ENCODE measurements at places on chromosomes 11 and 22. TPM values are rescaled to one million over a fixed set of nuclear protein-coding genes. Genes with fewer than 3 reads are reported as not detected.
A peak's percentile ranks its signal among the peaks of the same experiment; 100 is the strongest.

DNA sequence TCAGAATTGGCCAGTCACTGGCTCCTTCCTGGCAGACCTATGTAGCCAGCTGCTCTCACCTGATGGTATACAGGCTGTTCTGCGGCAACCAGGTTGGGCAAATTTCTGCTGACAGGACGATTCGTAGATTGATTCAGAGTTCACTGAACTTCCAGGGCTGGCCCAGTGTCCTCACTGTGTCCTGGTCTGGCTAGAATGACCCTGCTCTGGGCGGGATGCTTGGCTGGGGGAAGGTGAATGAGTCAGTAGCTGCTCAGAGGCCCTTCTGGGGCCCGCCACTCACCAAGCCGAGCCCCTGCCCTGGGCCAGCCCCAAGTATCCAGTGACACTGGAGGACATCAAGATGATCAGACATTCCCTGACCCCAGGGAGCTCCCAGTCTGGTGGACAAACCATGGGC, 62.9 kb upstream of the WNT11 start:
- no peaks in the 10 kb centered on the region for H3K36me3 ChIP-seq
- no peak for DNase-seq
- no peak overlapping the region for H3K4me3 ChIP-seq
- no peak overlapping the region for H3K27ac ChIP-seq
- peaks cover 2% of the 10 kb centered on the region for H3K27me3 ChIP-seq

- H3K27ac ChIP-seq, result no peak overlapping the region
- DNase-seq, result no peak
- H3K27me3 ChIP-seq, result no peaks in the 10 kb centered on the region
- no peak overlapping the region for H3K4me3 ChIP-seq
- no peaks in the 10 kb centered on the region for H3K4me1 ChIP-seq
- H3K36me3 ChIP-seq, result no peaks in the 10 kb centered on the region
Observed at GRCh38 chr22:49626361-49627216, 201.1 kb downstream of the BRD1 start.

DNA sequence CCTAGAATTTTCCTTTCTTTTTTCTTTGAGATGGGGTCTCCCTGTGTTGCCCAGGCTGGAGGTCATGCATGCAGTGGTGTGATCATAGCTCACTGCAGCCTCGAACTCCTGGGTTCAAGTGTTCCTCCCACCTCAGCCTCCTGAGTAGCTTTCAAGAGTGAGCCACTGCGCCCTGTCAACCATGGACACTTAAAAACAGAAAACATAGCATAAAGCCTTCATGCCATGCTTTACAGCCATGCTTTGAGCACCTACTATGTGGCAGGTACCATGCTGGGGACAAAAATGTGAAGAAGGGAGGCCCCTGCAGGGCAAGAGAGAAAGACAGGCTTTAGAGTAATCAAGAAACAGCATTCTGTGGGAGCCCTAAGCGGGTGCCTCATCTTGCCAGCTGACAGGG, 13.7 kb upstream of the GNB1L start:
- no peak overlapping the region for H3K4me3 ChIP-seq
- H3K27me3 ChIP-seq, result no peaks in the 10 kb centered on the region
- no peak for DNase-seq
- H3K27ac ChIP-seq, result no peak overlapping the region
- peaks cover 1% of the 10 kb centered on the region for H3K36me3 ChIP-seq

- H3K4me3 ChIP-seq, result peak overlapping the region; percentile 90
- peaks cover 35% of the 10 kb centered on the region for H3K4me1 ChIP-seq
- H3K36me3 ChIP-seq, result peaks cover 2% of the 10 kb centered on the region
- DNase-seq, result no peak
Observed at GRCh38 chr11:63683133-63683991, 2.1 kb downstream of the RTN3 start.

DNA sequence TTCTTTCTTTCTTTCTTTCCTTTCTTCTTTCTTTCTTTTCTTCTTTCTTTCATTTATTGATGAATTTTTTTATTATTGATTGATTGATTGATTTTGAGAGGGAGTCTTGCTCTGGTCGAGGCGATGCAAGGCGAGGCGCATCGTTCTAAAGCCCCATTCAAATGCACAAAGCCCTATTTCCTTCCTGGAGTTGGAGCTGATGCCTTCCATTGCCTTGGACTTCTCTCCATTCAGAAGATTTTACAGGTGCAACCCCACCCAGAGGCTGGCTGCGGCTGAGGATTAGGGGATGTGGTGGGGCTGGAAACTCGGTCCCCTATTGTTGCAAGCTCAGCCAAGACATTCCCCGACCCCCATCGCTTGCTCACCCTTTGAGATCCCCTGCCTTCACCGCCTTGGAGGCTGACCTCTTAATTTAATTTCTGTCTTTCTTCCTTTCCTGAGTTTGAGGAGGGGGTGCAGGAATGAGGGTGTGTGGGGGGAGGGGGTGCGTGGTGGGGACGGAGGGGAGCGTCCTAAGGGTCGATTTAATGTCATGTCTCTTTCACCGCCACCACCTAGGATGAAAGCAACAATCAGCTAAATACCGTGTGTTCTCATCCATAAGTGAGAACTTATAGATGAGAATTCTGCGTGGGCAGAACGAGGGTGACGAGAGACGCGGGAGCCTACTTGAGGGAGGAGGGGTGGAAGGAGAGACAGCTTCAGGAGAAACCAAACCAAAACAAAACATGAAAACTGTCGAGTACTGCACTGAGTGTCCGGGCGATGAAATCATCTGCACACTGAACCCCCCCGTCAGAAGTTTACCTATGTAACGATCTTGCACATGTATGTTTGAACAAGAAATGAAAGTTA, 3913.9 kb upstream of the OR11H1 start:
- H3K36me3 ChIP-seq, result peaks cover 15% of the 10 kb centered on the region
- H3K27me3 ChIP-seq, result no peaks in the 10 kb centered on the region
- no peak for DNase-seq
- H3K27ac ChIP-seq, result no peak overlapping the region
- H3K4me1 ChIP-seq, result no peaks in the 10 kb centered on the region
- no peak overlapping the region for H3K4me3 ChIP-seq

GRCh38 chr11:115716601-115717529, 212.7 kb upstream of the CADM1 start:
- H3K36me3 ChIP-seq, result no peaks in the 10 kb centered on the region
- H3K4me1 ChIP-seq, result no peaks in the 10 kb centered on the region
- H3K4me3 ChIP-seq, result no peak overlapping the region
- H3K27ac ChIP-seq, result no peak overlapping the region
- no peak for DNase-seq
- no peaks in the 10 kb centered on the region for H3K27me3 ChIP-seq

DNA sequence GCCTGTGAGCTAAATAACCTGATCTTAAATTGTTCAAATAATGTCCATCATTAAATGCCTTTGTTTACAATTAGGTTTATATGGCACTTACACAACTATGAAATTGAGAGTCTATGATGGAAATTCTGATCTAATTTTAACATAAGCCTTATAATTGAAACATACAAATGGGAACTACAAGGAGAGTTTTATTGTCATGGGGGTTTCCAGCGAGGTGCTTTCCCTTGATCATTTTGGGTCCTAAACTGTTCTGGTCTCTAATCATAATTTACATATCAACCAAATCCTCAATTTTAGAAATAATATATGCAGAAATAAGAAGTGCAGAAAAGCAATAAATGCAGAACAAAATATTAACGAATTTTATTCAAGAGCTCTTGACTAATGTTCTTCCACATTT, 44.9 kb downstream of the RRAS2 start:
- no peak overlapping the region for H3K4me3 ChIP-seq
- peaks cover 52% of the 10 kb centered on the region for H3K4me1 ChIP-seq
- H3K36me3 ChIP-seq, result peaks cover 11% of the 10 kb centered on the region

DNA sequence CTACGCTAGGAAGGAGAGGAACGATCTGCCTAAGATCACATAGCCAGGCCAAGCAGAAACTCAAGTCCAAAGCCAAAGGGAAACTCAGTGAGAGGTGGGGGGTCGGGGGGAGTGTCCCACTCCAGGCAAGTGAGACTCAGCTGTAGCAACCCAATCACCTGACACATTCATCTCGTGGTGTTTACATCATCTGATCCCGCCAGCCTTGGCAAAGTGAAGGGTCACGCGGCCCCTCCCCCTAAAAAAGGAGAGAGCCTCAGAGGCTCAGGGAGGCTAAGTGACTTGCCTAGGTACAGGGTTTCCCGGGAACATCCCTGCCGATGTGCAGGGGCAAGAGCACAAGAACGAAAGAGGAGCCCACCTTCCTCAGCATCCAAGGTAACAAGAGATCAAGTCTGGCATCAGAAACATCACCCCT, 21.5 kb downstream of the MYH9 start:
- no peaks in the 10 kb centered on the region for H3K27me3 ChIP-seq
- peak overlapping the region; percentile 98 for H3K27ac ChIP-seq
- H3K4me1 ChIP-seq, result peaks cover 95% of the 10 kb centered on the region
- H3K4me3 ChIP-seq, result peak overlapping the region; percentile 69

DNA sequence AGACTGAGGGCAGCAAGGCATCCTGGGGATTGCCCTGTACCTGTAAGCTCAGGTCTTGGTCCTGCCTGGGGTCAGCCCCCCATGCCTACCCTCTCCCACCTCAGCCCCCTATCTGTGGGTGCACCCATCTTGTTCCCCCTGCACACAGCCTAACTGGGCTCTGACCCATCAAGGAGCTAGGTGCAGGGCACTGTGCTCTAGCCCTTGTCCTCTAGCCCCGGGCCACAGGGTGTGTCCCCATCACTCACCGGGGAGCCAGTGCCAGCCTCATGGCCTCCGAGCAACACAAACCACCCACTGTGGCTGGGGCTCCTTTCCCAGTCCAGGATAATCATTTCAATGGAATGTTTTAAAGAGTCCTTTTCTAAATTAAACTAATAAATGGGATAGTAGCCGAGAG, 293.9 kb upstream of the PLET1 start:
- H3K4me1 ChIP-seq, result no peaks in the 10 kb centered on the region
- peaks cover 6% of the 10 kb centered on the region for H3K27me3 ChIP-seq
- no peak for DNase-seq
- no peaks in the 10 kb centered on the region for H3K36me3 ChIP-seq
- no peak overlapping the region for H3K4me3 ChIP-seq
- no peak overlapping the region for H3K27ac ChIP-seq

GRCh38 chr11:15136166-15136565, 21.4 kb downstream of the INSC start:
- no peaks in the 10 kb centered on the region for H3K4me1 ChIP-seq
- no peak overlapping the region for H3K27ac ChIP-seq
- H3K27me3 ChIP-seq, result peaks cover 11% of the 10 kb centered on the region
- DNase-seq, result peak; percentile 7
- H3K36me3 ChIP-seq, result no peaks in the 10 kb centered on the region

- H3K36me3 ChIP-seq, result no peaks in the 10 kb centered on the region
- no peak overlapping the region for H3K4me3 ChIP-seq
- no peak for DNase-seq
Observed at GRCh38 chr11:24622262-24622661, 125.4 kb downstream of the LUZP2 start.

DNA sequence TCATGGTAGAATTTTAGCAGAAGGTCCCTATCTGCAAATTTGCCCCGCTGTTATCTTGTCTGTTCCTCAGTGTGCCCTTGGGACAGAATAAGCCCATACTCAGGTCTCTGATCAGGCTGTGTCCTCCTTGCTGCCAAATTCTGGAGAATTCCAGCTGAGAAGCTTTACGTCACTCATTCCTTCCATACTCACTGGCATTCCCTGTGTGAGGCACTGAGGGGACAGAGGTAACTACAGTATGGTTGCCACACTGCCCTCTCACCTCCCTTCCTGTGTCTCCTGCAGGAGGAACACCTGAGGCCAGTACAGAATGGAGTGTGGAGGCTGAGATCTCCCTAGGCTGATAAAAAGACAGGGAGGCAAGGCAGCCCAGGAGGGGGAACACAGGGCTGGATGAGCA, 31.5 kb downstream of the SHISA8 start:
- DNase-seq, result no peak
- peaks cover 3% of the 10 kb centered on the region for H3K4me1 ChIP-seq
- H3K4me3 ChIP-seq, result no peak overlapping the region

- H3K4me3 ChIP-seq, result no peak overlapping the region
- H3K27ac ChIP-seq, result no peak overlapping the region
- peaks cover 54% of the 10 kb centered on the region for H3K4me1 ChIP-seq
Observed at GRCh38 chr22:40281717-40282116, 64.6 kb upstream of the ADSL start.

DNA sequence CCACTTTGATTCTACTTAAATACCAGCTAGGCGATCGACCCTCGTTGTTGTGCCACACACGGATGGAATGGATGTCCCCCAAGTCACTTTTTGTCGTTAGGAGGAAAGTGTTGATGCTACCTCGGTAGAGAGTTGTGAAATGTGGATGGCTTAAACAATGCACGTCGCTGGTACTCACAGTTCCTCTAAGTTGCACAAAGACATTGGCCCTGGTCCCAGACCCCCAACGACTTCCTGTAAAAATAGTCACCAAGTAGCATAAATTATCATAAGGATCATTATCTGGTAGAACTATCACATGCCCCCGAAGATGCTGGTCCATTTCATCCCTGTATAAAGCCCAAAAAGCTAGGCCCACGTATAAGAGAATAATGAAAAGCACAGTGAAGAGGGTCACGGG, 3.8 kb downstream of the PKDREJ start:
- no peak overlapping the region for H3K4me3 ChIP-seq
- no peak overlapping the region for H3K27ac ChIP-seq
- no peak for DNase-seq
- peaks cover under 1% of the 10 kb centered on the region for H3K36me3 ChIP-seq
- H3K4me1 ChIP-seq, result peaks cover 7% of the 10 kb centered on the region
- H3K27me3 ChIP-seq, result peaks cover 46% of the 10 kb centered on the region

IGLL1 gene
- not detected for total RNA-seq

DNA sequence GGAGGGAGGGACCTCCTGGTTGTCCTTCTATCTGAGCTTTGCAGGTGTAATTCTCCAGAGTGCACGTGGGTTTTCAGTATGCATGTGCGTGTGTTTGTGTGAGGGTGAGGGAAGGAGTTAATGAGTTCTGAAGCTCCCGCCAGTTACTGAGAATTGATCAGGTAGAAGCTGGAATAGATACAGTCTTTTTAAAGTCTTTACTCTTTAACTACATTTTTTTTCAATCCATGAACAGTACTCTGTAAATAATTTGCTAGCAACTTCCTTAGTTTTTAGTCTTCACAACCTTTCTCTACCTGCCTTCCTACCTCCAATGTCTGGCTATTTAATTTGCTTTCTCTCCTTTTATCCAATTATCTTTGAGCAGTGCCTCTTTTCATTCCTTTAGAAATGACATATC, 25.5 kb downstream of the ARHGAP42 start:
- DNase-seq, result no peak
- no peaks in the 10 kb centered on the region for H3K4me1 ChIP-seq
- H3K27me3 ChIP-seq, result no peaks in the 10 kb centered on the region
- H3K4me3 ChIP-seq, result no peak overlapping the region
- no peaks in the 10 kb centered on the region for H3K36me3 ChIP-seq

Data from activated CD8-positive, alpha-beta T cell treated with anti-CD3 and anti-CD28 coated beads for 36 hours (primary cell).